ENCODE measurements at places on chromosomes 1 and 21.

GRCh38 chr1:56360021-56360420 is 219.3 kb downstream of the PLPP3 start:
- DNase-seq = no peak

GRCh38 chr21:29582855-29583254 is 284.1 kb downstream of the BACH1 start:
- no peak for DNase-seq

DNA sequence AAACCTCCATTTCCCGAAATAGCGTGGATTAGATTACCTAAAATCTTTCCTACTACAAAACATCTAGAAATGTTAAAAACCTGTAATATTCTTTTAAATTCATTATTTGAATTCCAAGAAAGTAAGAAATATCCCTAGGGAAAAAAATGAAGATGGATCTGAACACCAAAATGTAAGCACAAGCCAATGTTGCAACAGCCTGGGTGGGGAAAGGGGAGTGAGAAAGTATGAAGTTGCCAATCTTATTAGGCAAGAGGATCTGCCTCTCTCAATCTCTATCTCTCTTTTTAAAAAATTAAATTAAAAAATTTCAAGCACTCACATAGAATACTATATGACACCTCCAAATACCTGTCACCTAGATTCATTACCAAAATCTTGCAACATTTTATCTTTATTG is 74.9 kb upstream of the IRF2BP2 start:
- no peak for DNase-seq

GRCh38 chr1:20494609-20495311 is 8.8 kb upstream of the CAMK2N1 start:
- no peak for DNase-seq

GRCh38 chr21:33478182-33478581 is 1.6 kb downstream of the TMEM50B start:
- no peak for DNase-seq

All from GM12865 (cell line).